ENCODE measurements at places on chromosomes 2 and 18. TPM values are rescaled to one million over a fixed set of nuclear protein-coding genes. Genes with fewer than 3 reads are reported as not detected.

DNA sequence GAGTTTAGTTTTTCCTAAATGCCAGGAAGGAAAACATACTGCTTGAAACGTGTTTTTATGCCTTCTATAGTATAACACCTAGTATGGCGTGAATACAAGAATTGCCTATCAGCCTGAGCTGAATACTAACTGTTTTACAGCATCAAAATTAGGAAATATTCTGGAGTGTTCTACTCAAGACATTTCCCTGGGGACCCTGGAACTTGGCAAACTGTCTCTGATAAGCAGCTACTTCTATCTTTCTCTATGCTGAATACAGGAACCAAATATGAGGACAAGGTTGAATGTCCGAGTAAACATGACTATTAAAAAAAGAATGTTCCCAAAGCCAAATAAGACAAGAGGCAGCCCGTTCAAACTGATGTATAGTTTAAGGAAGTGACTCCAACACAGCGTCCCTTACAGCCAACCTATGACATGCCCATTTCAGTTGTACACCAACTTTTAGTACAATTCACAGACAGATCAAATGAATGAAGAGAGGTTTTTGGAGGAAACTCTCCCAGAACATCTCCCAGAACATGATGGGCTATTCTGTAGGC, 951.3 kb upstream of the ACVR2A start:
- DNase-seq: no peak

DNA sequence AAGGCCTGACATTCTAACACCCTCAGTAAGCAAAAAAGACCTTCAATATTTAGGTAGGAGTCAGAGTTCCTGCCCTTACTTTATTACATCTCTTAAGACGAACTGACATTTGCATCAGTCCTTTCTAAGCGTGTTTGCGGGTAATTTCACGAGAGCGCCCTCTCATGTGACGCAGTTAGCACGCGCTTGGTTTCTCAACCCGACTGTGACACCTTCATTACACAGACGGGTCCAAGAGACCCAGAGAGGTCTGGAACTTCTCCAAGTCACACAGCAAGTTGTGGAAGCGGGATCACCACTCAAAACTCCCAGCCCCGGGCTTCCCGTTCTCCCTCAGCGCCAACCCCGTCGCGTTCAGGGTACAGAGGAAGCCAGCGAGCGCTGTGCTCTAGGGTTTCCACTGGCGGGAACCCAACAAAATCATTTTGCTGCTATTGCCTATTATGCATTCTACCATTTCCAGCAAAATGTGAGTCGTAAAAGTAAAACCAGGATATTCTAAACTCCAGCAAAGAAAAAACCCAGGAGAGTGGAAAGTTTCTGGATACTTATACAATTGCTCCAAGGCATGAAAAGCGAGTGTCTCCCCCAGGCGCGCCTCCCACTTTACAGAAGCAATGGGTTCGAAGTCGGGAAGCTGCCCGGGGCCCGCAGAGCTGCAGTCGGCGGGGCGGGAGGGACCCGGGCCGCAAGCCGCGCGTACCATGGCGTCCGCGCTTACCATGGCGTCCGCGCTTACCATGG, 601 bp downstream of the ENOSF1 start:
- peak; percentile 87 for DNase-seq

CRYBA2 gene
- 0.90 TPM for total RNA-seq

DQX1 gene
- total RNA-seq: 1.2 TPM

INSIG2 gene
- total RNA-seq: 21.5 TPM

All from hepatocyte (in vitro differentiated cells).